CD8-positive, alpha-beta T cell (primary cell): ENCODE measurements at places on chromosomes 5 and 9.
A peak's percentile ranks its signal among the peaks of the same experiment; 100 is the strongest.

- DNase-seq: no peak
Observed at GRCh38 chr5:117188211-117188610, 613.6 kb upstream of the SEMA6A start.

DNA sequence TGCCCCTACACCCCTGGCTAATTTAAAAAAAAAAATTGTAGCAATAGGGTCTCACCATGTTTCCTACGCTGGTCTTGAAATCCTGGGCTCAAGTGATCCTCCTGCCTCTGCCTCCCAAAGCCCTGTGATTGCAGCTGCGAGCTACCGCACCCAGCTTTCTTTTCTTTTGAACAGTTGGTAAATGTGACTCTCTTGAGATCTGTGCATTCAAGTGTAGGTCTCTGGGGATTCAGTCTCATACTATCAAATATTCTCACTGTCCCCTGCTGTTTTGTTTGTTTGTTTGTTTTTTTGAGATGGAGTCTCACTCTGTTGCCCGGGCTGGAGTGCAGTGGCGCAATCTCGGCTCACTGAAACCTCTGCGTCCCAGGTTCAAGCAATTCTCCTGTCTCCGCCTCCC is 42.3 kb upstream of the CXXC5 start:
- no peak for DNase-seq

DNA sequence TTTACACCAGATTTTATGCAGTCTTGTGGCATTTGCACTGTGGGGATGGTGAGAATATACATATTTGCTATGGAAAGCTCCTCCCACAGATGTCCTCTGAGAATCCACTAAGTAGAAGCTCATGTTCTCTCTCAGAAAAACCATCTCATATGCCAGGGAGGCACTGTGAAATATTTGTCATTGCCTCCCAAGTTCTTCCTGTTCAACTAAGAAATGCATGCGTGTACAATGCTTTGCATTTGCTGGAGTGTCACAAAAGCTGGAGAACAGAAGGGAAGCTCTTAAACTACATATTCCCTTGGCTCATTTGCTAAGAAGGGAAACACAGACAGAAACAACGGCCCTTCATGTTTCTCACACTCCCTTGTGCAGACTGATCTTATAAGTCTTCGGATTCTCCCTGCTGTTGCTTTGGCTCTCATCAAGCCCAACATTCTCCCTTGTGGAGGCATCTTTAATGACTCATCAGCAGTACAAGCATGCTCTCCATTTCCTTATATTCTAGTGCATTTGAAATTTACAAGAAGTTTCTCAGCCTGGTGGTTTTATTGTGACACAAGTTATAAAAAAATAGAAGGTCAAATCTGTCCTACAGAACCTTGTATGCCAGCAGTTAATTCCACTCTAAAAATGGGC is 220.6 kb downstream of the TRIM36 start:
- no peak for DNase-seq

DNA sequence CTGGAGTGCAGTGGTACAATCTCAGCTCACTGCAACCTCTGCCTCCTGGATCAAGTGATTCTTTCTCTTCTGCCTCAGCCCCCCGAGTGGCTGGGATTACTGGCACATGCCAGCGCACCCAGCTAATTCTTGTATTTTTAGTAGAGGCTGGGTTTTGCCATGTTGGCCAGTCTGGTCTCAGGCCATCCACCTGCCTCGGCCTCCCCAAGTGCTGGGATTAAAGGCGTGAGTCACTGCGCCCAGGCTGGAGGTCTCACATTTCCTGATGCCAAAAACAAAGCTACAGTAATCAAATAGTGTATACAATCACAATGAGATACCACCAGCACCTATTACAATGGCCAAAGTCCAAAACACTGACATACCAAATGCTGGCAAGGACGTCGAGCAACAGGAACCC is 51.1 kb downstream of the TTLL11 start:
- DNase-seq: no peak

GRCh38 chr5:158422653-158423515 is 563.9 kb upstream of the CLINT1 start:
- no peak for DNase-seq

GRCh38 chr9:131545003-131545785 is at the start of gene PRRT1B:
TSS of gene PRRT1B (plus strand) at chr9:131545523. CDS start at chr9:131545616, 93 bp downstream.
- DNase-seq: no peak

- no peak for DNase-seq
Observed at GRCh38 chr5:124436294-124436693, 310.1 kb downstream of the ZNF608 start.

GRCh38 chr5:77379558-77380061 is 112.5 kb downstream of the WDR41 start:
- peak; percentile 28 for DNase-seq

DNA sequence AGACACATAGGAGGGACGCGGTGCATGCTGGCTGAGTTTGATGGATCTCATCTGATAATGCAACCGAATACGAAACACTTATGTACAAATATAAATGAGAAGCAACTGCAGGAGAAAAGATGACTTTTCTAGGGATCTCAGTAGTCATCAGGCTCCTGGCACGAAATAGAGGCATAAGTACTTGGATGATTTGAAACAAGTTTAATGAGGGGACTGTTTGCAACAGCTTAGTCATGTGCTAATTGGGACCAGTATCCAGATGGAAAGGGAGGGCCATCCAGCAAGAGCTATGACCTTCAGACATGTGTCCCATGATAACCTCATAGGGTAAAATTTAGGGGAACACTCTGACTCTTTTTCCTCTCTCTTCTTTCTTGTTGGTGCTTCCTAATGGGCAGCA is 123.0 kb downstream of the EGFLAM start:
- DNase-seq: no peak

DNA sequence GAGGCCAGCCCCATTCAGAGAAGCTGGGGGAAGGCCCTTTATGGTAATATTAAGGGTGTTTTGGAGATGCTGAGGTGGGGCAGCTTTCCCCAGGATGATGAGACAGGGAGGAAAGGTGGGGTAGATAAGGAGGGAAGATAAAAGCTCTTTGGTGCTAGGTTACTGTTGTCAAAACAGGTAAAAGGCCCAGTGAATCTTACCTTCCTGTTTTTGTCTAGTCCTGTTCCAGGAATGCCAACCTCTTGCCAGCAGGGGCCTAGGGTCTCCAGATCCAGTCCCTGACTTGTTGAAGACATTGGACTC is 797 bp upstream of the CCL27 start:
- peak; percentile 38 for DNase-seq

DNA sequence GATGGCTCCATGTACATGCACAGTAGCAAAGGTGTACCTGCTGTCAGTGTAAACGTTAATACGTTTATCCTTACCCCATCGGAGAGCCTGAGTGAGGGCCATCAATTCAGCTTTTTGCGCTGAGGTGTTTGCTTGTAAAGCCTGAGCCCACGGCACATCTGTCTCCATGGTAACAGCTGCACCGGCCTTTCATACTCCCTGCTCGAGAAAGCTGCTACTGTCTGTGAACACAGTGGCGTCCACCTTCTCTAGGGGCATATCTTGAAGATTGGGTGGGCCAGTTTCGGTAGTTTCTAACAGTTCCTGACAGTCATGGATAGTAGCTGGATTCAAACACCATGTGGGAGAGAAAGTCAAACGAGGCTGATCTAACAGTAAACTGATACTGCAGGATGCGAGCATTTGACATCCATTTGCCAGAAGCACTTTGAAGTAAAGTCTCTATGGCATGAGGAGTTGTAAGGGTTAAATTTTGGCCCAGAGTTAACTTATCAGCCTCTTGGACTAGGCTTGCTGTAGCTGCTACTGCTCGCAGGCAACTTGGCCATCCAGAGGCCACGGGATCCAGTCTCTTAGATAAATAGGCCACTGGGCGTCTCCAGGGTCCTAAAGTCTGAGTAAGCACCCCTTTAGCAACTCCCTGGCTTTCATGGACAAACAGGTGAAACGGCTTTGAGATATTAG is 21.0 kb upstream of the RHOBTB3 start:
- no peak for DNase-seq

DNA sequence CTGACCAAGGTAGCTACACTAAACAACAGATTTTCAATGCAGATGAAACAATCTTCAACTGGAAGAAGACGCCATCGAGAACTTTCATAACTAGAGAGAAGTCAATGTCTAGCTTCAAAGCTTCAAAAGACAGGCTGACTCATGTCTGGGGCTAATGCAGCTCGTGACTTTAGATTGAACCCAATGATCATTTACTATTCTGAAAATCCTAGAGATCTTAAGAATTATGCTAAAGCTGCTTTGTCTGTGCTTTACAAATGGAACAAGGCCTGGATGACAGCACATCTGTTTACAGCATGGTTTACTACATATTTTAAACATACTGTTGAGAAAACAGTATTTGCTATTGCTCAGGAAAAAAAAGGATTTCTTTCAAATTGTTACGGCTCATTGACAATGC is 54.9 kb downstream of the RICTOR start:
- no peak for DNase-seq

- DNase-seq: no peak
Observed at GRCh38 chr5:151040211-151040747, 19.9 kb downstream of the GPX3 start.

DNA sequence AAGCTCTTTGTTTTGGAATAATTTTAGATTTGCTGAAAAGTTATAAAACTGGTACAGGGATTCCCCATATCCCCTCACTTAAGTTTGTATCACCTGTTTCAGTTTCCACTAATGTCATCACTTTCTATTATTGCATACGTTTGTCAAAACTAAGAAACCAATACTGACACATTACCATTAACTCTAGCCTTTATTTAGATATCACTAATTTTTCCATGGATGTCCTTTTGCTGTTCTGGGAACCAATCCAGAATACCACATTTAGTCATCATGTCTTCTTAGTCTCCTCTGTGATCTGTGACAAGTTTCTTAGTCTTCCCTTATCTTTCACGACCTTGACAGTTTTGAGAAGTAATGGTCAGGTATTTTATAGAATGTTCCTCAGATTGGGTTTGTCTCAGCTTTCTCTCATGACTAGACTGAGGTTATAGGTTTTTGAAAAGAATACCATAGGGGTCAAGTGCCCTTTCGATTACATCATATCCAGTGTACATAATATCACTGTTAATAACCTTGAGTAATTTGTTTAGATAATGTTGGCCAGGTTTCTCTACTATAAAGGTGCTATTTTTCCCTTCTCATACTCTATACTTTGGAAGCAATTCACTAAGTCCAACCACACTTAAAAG is 51.9 kb upstream of the NMUR2 start:
- no peak for DNase-seq

DNA sequence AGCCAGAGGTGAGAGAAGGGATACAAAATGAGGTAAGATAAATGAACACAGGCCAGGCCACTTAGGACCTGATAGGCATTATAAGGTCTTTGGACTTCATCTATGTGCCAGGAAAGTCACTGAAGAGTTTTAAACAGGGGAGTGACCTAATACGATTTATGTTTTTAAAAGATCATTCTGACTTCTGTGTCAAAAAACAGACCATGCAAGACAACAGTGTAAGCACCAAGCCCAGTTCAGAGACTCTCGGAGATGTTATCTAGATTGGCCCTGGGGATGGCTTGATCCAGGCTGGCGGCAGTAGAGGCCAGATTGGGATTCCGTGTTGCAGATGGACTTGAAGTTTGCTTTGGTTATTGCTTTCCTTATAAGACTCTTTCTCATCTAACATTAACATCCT is 43.0 kb upstream of the DPYSL3 start:
- no peak for DNase-seq

DNA sequence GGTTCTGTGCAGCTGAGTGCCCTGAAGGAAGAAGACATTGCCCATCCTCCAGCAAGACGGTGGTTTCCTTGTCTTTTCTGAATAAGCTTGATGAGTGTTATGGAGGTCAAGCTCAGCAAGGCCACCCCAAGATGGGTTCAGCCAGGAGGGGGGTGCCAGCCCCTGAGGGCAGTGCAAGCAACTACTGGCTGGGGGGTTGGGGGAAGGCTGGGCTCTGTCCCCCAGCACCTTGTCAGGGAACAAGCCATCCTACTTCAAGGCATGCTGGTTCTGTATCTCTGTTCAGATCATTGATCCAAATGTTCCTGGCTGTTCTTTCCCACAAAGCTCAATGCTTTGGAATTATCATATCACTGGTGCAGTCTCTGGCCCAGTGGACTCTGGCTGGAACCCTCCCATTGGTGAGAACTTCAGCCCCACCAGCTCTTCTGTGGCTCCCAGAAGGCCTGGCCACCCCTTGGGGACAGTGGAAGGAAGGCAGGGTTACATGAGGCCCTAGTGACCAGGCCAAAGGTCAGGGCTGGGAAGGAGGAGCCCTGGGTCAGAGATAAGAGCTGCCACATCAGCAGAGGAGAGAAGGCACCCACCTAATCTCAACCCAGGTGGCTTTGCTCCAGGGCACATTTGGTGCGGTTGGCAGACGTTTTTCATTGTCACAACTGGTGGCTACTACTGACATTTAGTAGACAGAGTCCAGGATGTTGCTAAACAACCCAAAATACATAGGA is 280.2 kb downstream of the IRX2 start:
- DNase-seq: no peak

- DNase-seq: no peak
Observed at GRCh38 chr9:79431019-79431679, 140.6 kb upstream of the TLE4 start.

DNA sequence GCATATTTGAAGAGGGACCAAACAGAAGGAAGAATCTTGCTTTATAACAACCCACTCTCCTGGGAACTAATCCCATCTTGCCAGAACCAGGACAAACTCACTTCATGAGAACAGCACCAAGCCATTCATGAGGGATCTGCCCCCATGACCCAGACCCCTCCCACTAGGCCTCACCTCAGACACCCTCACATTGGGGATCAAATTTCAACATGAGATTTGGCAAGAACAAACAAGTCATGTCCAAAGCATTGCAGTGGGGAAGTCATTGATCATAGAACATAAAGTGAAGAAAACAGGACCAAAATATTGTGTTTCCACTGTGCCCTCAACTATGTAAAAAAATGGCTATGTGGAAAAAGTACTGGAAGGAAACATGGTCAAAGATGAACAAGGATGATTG is 43.9 kb downstream of the MAP1B start:
- DNase-seq: no peak

DNA sequence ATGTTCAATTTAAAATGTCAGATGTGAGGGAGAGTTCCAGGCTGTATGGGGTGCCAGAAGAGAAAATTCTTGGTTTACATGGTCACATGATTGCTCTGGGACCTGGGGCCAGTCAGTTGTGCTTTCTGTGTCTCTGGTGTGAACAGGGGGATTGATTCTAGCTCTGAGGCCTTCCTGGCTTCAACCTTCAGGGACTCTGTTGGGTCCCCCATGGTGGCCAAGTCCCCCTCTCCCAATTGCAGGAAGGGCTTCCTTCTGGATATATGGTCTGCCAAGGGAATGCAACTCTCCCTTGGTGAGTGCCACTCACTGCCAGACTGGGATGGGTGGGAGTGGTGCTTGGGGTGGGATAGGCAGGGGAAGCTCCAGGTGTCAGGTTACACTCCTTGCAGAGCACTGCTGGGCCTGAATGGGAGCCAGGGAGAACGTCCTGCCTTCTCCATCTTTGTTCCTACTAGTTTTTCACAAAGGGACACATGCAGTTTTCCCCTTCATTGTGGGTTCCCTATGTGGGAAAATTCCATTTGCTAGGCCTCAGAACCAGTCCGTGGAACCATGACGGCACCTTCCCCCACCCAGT is 153.2 kb downstream of the MELK start:
- no peak for DNase-seq
